DMS153 (cell line): ENCODE measurements at places on chromosomes 12 and 14.

DNA sequence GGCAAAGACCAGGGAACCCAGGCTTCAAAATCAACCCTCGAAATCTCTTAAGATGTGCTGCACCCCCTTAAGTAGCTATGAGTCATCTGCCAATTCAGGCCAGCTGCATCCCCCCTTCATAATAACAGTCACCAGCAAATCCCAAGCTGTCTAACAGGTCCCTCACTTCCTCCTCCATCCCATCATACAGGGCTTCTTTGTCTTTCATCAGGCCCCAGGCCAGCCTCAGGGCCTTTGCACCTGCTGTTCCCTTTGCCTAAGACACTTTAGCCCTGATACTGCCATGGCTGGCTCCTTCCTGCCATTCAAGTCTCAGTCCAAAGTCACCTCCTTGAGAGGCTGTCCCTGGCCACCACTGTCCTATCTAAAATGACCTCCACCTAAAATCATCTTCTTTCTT is 4.0 kb downstream of the RASAL1 start:
- DNase-seq: no peak

- no peak for DNase-seq
Measured at GRCh38 chr14:100293497-100294212, 12.6 kb downstream of the SLC25A29 start.

DNA sequence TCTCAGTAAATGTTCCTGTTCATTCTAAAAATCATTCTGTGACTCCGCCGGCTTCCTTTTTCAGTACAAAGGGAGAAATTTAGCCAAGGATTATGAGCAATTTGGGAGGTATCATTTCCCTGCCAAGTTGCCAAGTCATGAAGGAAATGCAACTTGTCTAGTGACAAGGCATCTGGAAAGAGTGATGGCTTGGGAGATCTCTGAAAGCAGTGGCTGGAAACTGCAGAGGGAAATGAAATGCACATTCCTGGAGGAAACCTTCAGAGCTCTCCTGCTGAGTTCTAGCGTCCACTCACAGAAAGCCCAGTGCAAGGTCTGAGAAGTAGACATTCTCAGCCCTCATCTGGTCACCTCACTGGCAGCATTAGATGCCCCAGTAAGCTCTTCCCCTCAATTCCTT is 91.7 kb downstream of the GALC start:
- DNase-seq: no peak

DNA sequence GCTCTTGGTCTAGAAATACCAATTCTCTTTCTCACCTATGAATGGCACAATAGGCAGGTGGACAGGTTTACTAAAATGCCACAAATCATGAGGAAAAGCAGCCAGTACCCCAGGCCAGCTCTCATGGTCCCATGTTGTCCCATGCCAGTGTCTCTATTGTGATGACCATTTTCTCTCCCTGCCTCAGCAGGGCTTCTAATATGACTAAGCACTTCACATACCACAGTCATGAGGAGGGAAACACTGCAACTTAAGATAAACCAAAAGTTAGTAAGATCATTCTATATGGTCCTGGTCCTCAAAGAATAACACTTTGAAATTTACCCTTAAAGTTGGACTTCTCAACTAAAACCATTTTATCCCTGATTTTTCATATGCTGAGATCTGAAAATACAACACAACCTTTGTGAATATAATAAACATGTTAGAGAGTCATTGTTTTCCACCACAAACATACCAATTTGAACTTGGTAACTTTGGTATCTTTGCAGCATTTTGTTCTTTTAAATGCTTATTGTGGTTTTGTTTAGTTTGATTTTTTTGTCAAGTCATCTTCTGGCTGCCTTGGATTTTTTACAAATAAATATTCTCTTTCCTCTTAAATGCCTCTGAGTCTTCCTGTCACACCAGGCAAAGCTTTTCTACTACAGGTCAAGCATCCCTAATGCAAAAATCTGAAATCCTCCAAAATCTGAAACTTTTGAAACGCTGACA is 3.6 kb downstream of the TTC5 start:
- DNase-seq: no peak

DNA sequence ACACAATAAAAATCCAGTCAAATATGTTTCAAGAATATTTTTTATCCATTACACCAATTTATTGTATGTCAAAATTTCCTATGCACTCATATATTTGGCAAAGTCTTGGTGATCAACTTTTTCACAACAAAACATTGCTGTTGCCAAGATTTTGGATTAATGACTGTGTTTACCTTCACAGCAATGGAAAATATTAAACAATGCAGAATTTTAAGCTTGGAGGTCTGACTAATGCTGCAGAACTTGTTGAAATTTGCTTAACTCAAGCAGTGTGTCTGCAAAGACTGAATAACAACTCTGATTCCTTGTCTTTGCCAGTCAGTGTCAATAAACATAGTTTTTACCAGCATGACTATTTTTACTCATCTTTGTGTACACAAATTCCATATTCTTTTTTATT is 336.4 kb downstream of the CCER1 start:
- DNase-seq: no peak

DNA sequence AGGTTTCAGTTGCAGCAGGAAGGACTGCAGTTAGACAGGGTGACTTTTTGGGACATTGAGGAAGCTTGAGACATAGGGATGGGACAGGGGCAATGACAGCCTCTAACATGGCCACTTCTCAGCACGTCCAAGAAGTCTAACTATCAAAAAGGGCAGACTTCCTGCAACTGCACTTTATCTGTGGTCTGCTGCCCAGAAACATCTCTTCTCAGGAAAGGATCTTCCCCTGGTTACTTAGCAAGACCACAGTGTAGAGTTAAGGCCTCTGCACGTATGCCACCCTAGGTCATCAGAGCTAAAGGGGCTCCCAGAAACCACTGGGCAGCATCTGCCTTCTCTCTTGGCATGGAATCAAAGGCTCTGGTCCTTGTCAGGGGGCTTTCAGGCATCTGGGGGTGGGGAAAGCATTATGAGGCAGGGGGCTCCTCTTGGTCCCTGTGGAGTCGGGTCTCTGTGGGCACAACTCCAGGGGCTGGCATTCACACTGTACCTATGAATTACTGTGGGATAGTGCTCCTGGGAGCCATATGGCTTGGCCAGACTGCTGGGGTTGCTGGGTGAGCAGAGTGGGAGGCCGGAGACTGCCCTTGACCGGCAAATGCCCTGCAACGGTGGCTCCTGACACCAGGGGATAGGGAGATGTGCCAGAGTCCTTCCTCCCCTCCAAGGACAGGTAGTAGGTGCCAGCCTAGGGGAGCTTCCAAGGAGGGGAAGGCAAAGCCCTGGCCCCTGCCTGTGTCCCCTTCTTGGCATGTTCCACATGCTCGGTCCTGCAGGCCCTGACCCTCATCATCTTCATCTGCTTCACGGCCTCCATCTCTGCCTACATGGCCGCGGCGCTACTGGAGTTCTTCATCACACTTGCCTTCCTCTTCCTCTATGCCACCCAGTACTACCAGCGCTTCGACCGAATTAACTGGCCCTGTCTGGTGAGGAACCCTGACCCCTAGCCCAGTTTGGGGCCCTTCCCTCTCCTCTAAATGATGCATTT is 1.0 kb downstream of the CMTM5 start:
- no peak for DNase-seq

- no peak for DNase-seq
Measured at GRCh38 chr12:52603314-52603713, 2.1 kb upstream of the KRT72 start.

DNA sequence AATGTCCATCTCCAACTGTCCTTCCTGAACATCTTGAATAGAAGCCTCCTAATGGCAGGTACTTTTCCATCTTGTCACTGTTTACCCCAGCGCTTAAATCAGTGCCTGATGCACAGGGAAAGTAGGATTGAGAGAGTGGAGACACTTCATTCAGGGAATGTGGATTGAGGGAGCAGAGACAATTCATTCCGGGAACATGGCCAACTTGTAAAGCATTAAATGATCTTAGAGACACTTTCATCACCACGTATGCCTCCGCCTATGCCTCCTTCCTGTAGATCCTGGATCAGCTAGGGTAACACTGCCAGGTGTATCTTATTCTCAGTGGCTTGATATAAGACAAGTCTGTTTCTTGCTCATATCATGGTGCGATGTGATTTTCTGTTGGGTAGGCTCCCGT is 67.6 kb upstream of the CSRP2 start:
- DNase-seq: no peak

DNA sequence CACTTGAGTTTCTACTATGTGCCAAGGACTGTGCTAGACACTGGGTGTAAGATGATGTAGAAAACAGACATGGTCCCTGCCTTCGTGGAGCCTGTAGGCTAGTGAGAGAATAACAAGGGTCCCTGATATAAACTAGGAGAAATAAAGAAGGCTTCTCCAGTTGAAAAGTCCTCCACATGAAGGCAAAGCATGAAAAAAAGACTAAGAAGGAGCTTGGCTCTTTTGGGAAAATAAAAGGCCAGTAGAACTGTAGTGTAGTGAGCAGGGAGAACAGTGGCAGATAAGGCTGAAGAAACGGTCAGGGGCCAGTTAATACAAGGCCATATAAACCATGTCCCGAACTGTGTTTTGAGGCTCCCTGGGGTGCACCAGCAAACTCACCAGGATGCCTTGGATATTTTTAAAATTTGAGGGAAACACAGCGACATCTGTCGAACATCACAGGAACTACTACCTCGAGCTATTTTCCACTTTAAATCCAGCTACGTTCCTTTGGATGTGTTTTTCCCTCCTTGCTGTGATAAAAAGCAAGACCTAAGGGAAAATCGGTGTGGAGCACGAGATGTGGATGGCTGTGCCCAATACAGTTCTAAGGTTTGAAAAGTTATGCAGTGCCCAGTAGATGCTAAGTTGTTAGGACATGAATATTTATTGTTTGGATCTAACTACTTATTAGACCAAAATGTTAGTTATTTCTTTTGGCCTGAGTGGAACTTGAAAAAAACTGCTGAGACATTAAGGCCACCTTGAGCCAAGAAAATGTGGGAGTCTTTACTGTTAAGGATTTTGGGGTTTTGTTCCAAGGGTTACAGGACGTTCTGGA is 8.5 kb upstream of the CFL2 start:
- DNase-seq: no peak

GRCh38 chr14:101496776-101497683 is 64.3 kb upstream of the DIO3 start:
- no peak for DNase-seq

DNA sequence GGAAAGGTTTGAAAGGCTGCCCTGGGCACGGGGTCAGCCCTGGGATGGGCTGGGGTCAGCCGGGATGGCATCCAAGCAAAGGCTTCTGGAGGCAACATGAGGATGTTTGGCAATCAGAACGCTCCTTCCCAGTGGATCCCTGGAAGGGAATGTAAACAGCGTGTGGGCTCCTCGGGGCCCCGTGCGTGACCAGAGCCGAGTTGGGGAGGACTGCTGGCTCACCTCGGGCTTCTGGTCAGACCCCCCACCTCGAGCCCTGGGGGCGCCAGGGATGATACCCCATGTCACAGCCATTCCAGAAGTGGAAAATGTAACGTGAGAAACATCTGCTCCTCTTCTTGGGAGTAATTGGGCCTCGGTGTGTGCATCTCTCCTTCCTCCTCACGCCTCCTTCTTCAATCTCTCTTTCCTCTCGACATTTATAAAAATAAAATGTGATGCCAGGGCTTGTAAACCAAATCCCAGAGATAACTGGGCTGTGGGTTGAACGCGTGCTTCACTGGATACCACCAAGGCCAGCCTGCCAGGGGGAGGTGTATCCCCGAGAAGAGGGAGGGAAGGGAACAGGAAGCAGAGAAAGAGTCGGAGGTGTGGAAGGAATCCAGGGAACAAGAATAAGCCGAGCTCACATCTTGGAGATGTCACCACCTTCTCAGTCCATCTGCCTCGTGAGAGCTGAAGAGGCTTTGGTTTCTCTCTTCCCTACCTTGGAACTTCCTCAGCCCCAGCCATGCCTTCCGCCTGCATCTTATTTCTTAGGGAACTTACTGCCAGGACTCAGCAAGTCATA is 144.8 kb downstream of the NUAK1 start:
- DNase-seq: no peak

DNA sequence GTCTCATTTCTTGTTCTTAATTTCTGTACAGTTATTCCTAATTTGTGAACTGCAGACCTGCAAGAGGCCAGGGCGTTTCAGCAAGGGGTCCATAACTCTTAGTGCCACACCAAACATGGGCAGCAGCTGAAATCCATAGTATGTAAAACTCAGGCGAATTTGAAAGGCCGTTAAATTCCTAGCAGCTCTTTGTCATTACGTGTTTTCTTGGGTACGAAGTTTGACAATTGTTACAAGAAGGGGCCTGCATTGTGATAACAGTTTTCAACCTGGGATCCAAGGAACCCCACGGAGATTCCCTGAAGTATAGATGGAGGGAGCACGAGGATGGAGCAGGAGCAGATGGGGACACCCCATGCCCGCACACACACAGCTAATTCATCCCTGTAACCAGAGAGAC is 288.0 kb downstream of the ZFP36L1 start:
- DNase-seq: no peak

GRCh38 chr12:84585776-84586395 is 326.7 kb downstream of the SLC6A15 start:
- no peak for DNase-seq

DNA sequence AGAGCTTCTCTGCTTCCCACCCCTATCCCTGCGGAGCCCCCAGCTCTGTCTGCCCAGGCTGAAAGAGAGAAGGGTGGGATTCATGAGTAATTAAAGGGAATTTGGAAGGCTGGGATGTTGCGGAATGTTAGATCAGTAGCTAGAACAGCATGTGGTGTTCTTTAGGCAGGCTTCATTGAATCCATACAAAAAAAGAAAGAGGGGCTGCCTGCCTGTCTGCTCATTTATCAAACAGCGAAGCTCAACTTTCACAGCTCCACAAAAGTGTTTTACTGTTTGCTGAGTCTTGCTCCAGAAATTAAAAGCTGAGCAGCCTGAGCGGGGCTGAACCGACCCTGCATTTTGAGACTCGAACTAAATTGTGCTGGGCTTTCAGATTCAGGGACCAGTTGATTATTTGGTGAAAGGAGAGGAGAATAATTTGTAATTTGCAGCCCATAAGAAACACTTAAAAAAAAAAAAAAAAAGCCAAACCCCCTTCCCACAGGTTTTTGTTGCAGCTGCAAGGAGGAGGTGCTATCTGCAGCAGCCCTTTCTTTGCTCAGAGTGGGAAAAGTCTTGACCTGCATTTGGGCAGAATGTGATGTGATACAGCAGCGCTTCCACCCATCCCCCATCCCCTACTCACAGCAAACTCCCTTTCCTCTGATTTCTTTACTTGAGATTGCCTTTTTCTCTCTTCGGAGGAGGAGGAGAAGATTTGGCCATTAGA is 89.7 kb downstream of the RFX4 start:
- DNase-seq: no peak
